ENCODE measurements at places on chromosomes 12 and 14.

DNA sequence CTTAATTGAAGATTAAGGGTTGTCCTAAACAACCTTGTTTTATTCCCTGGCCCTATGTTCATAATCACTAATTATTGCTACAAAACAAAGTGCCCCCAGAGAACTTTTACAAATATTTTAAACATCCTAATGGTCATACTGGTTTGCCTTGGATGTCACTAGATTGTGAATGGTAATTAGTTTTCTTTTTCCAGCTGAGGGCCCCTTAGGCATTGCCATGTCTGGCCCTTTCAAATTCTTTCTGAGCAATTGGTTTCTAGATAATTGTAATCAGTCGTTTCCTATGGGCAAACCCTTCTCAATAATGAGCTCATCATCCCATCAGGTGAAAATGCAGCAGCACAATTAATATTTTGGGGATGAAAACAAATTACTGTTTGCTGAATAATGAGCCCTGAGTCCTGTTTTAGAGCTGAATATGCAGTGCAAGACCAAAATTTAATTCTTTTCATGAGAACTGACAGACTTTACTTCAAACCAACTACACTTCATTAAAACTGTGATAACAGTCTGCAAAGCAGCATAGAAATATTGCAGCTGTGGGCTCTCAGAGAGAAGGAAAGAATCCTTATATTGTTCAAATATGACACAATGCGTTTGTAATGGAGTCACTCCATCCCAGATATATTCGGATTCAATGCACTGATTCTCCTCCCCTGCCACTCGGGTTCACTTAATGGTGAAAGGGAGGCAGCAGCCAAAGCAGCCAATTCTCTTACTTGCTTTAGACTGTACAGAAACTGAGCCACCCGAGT, 67.7 kb upstream of the ARHGAP5 start:
- no peak for DNase-seq

GRCh38 chr14:39912192-39913100, 480.2 kb upstream of the FBXO33 start:
- no peak for DNase-seq

- DNase-seq: no peak
Measured at GRCh38 chr14:98904677-98905076, 367.3 kb downstream of the BCL11B start.

- DNase-seq: no peak
Measured at GRCh38 chr12:68154779-68155178, 4.8 kb downstream of the IFNG start.

GRCh38 chr14:102418853-102419240, 56.1 kb downstream of the TECPR2 start:
- DNase-seq: no peak

- peak; percentile 34 for DNase-seq
Measured at GRCh38 chr14:102304611-102305506, at the start of gene MOK. Gene MOK (minus strand): TSS chr14:102305164. CDS start chr14:102304968, 196 bp downstream.
